Left ventricle myocardium superior (tissue), 1 donor: ENCODE measurements at places on chromosomes 7 and 10. TPM values are rescaled to one million over a fixed set of nuclear protein-coding genes. Genes with fewer than 3 reads are reported as not detected.
A peak's percentile ranks its signal among the peaks of the same experiment; 100 is the strongest.

- DNase-seq = no peak
These were observed 330.8 kb downstream of the PTEN start for GRCh38 chr10:88194041-88194887.

- peak; percentile 71 for DNase-seq
These were observed 15.1 kb downstream of the PSAP start for GRCh38 chr10:71835671-71836595.

DNA sequence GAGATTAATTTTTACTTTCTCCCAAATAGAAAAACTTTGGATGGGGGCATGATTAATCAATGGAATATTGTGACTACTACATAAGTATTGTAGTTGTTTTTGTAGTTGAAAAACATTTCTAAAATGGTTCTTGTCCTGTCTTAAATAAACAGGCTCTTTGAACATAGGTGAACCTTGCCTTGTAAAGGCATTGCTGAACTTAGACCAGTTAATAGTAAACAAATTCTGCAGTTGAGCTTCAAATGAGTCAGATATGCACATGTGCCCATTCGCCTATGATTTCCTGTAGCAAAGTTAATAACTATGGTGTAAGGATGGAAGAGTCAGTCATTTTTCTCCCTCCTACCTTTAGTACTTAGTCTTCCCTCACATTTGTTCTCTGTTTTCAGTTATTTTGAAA, 22.6 kb downstream of the CUTC start:
- DNase-seq = no peak

GRCh38 chr7:25583621-25584020, 355.3 kb upstream of the NPVF start:
- DNase-seq = no peak

DNA sequence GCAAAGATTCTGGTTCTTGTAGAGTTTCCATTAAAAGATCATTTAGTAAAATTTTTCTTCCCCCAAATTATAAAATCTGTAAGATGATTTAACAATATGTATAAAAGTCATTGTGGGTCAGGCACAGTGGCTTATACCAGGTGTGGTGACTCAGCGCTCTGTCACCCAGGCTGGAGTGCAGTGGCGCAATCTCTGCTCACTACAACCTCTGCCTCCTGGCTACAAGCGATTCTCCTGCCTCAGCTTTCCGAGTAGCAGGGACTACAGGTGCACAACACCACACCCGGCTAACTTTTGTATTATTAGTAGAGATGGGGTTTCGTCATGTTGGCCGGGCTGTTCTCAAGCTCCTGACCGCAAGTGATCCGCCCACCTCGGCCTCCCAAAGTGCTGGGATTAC, 68.0 kb downstream of the SEPTIN14 start:
- no peak for DNase-seq

GRCh38 chr7:32158751-32159745, 88.8 kb upstream of the PDE1C start:
- no peak for DNase-seq

DNA sequence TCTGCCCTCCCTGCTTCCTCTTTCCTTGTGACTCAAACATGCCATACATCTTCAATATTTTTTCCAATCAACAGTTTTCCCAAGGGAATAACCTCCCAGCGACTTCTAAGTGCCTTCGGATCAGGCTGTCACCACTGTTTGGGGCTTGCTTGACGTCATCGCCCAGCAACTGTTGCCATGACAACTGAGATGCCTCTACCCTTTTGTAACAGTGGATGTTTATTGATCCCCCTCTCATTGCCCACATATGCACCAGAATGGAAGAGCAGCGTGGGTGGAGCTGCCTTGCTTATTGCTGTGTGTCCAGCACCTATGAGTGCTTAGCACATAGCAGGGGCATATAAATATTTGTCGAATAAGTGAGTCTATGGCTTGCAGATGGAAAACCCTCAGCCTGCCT, 14.4 kb downstream of the FFAR4 start:
- DNase-seq = no peak

GRCh38 chr10:124671486-124672075, 72.6 kb downstream of the FAM53B start:
- peak; percentile 68 for DNase-seq

GRCh38 chr10:131851346-131851745, 49.5 kb upstream of the PPP2R2D start:
- no peak for DNase-seq

- no peak for DNase-seq
These were observed 276.5 kb downstream of the MAGI2 start for GRCh38 chr7:79176859-79177477.

The ARL5B gene
- total RNA-seq = 6.9 TPM

The FAM241B gene
- total RNA-seq = 2.8 TPM
